ENCODE measurements at places on chromosomes 3 and 15. TPM values are rescaled to one million over a fixed set of nuclear protein-coding genes. Genes with fewer than 3 reads are reported as not detected.

Gene PDHB
- 122 TPM for total RNA-seq

Gene IL16
- total RNA-seq, result 3.3 TPM

Gene SAMD7
- total RNA-seq, result not detected

Gene NRG4
- 0.80 TPM for total RNA-seq

Gene HOMER2
- 11.8 TPM for total RNA-seq

Gene TGM5
- total RNA-seq, result not detected

Gene ITIH1
- 120 TPM for total RNA-seq

Gene HACD2
- 64.3 TPM for total RNA-seq

Gene CHRNA3
- total RNA-seq, result 2.3 TPM

Gene SUCNR1
- 0.80 TPM for total RNA-seq

Gene SCN5A
- total RNA-seq, result 1.3 TPM

Gene PLSCR5
- 0.60 TPM for total RNA-seq

Gene ZKSCAN7
- total RNA-seq, result 9.9 TPM

Gene CCR8
- not detected for total RNA-seq

DNA sequence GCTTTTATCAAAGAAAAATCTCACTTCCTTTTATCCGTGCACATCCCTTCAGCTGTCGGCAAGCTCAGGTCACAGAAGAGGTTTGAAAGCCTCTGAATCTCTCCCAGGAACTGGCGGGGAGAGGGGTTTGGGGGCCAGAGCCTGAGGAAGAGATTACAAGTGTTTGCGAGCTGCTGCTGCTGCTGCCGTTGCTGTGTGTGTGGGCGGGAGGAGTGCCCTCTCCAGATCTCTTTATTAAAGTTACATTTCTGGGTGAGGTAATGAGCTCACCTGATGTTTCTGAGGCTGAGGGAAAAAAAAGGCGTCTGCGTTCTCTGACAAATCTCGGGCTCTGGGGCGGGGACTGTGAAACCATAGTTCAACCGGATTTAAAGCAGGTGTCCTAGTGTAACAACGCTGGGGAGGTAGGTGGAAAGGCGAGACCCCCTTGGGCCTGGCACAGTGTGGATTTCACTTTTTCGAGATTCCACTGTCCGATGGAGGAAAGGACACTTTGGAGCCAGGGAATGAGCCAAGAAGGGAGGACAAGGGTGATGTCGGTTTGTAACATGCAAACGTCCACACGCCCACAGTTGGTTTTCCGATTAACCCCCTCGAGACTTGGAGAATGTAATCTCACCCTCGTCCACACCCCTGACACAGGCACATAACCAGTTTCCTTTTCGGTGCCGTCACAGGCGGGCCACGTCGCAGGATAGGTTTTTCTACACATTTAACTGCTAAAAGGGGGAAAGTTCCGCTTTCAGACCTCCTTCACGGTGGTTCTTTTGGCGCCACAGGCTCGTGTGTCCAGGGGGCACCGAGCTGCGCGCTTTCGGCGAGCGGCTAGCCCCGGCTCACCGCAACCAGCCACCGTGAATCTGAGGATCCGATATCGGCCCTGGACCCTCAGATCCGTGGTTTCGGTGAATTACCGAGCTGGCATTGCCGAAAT is 2.1 kb downstream of the ALCAM start:
- DNase-seq, result peak; percentile 87

DNA sequence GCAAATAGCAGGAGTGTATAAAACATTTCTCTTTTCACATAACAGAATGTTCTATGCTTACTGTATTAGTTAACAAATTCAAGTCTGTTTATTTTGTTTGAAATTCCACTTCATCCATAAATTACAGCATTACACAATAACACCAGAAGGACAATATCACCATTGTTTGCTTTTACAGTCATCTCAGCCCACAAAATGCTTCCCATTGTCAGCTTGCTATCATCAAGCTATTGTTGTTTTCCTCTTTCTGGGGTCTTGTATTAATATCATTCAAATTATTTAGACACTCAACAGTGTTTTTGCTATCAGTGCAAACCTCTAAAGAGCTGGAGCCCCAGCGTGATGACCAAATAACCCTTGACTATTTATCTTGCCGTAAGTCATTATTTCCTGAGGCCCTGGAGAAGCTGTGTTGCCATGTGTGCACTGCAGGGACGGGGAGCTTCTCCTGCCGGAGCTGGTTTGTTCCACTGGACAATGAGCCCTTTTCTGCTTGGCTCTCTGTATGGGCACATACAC is 1.1 kb downstream of the SAMMSON start:
- peak; percentile 11 for DNase-seq

GRCh38 chr3:111947231-111947630 is 31.6 kb upstream of the ABHD10 start:
- DNase-seq, result no peak

GRCh38 chr15:42157381-42157780 is 945 bp upstream of the PLA2G4F start:
- DNase-seq, result no peak

DNA sequence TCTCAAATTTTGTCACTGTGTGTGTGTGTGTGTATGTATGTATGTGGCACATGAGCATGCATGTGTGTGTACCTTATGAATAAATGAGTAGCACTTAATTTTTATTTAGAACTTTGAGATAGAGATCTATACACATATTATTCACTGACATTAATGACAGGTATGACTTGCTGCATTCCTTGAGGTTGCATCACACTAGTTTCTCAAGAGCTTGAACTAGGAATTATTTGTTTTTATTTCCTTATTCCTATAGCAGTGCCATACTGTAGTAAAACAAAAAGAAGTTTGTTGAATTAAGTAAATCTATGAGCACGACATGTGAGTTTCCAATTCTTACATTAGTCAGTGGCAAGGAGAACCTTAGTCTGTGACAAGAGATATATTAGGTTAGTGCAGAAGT is 943.9 kb downstream of the ROBO1 start:
- peak; percentile 25 for DNase-seq

DNA sequence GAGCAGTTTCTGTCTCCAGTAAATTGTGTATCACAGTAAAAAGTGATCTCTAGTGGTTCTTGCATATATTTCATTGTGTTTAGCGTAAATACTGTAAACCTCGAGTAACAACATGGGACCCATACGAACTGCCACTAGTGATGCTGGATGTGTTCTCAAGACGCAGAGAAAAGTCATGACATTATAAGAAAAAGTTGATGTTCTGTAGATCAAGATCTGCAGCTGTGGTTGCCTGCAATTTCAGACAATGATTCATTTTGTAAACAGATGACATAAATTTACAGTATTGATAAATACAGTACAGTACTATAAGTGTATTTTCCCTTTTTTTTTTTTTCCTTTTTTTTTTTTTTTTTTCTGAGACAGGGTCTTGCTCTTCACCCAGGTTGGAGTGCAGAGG is 100.1 kb downstream of the DPH6 start:
- DNase-seq, result no peak

GRCh38 chr3:172068977-172069376 is 29.6 kb downstream of the FNDC3B start:
- DNase-seq, result no peak

GRCh38 chr3:14538451-14539088 is 1.6 kb downstream of the GRIP2 start:
- no peak for DNase-seq

DNA sequence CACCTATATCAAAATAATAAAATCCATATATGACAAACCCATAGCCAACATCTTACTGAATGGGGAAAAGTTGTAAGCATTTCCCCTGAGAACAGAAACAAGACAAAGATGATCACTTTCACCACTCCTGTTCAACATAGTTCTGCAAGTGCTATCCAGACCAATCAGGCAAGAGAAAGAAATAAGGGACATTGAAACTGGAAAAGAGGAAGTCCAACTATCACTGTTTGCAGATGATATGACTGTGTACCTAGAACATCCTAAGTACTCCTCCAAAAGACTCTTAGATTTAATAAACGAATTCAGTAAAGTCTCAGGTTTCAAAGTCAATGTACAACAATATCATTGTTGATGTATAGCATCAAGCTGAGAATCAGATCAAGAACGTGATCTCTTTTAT is 35.6 kb upstream of the FGF7 start:
- DNase-seq, result no peak

GRCh38 chr3:153889905-153890334 is 231.3 kb upstream of the ARHGEF26 start:
- DNase-seq, result no peak

DNA sequence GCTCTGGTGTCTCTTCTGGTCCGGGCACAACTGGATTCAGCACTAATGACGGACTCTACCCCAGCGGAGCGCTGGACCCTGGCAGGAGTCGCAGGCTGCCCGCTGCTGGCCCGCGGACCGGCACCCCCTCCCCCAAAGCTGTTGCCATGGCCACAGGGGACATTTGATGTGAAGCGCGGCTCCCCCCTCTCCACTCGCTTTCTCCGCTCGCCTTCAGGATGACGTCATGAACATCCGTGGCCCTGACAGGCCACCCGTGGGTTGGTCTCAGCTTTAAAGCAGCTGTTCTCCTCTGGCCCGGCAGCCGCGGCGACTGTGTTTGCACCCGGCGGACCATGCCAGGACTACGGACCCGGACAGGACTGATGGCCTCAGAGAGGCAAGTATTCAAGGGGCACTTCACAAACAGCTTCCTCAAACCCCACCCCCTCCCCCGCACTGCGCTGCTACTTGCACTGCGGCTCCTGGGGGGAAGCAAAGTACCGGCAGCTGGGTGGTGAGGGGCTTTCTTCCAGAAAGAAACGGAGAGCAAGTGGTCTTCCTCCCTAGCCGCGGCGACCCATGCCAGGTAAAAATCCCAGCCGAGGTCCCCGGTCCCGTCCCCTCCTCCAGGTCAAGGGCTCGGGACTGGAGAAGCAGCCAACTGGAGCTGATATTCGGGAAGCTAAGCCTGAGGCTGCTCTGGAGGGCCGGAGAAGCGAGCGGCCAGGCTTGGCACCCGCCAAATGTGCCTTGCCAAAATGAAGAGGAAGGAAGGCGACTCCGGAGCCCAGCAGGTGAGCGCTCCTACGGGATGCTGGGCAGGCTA is 16.6 kb upstream of the AEN start:
- no peak for DNase-seq

GRCh38 chr3:21859124-21860081 is 108.4 kb upstream of the ZNF385D start:
- DNase-seq, result no peak

- DNase-seq, result peak; percentile 40
Measured at GRCh38 chr15:68431037-68431791, 749 bp downstream of the ITGA11 start.

GRCh38 chr3:39125841-39126500 is 18.5 kb downstream of the TTC21A start:
- DNase-seq, result no peak

DNA sequence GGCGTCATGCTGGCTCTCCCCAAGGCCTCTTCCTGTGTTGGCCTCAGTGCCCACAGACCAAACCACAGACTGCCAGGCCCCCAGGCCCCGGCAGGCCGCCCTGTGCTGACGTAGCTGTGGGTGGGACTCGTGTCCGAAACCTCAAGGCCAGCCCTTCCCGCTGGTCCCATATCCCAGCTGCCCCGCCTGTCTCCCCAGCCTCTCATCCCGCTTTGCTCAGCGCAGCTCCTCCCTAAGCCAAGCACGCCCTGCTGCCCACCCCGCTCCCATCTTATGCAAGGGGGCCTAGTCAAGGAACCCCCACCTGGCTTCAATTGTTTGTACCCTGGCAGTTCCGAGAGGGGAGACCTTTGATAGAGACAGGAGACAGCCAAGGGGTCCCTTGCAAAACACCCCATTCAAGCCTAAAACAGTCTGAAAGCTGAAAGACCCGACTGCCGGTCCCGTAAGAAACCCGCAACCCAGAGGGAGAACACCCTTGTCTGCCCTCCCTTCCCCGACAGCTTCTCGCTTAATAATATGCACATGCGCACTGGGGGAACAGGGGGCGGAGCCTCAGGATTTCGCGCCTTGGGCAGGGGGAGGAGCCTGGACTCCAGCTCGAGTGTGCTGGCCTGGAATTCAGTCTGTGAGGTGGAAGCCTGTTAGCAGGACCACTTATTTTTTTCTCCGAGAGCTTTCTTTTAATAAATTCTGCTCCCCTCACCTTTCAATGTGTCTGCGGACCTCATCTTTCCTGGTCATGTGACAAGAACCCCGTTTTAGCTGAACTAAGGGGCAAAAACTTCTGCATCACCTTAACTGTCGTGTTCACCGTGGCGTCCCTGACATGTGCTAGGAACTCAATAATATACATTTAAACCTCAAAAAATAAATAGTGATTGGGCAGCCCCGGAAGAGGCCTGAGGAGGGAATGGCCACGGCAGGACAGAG is 17.2 kb downstream of the TNFAIP8L3 start:
- peak; percentile 47 for DNase-seq

DNA sequence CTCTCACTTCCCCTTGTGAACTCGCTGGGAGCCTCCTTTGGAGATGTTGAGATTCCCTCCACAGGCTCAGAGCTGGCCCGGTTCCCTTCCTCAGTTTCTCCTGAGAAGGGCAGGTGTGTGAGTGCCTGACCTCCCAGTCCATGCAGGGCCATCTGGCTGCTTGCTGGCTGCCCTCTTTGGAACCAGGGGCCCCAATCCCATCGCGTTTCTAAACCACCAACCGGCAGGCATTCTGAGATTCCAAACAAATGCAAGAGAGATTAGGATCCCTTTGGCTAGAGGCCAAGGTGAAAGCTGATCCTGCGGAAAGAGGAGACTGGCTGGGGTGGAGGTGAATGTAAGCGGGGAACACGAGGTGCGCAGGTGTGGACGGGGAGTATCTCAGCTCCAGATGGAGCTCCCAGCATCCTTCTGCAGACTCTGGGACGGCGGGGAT is 2.9 kb upstream of the PRRT3 start:
- DNase-seq, result no peak

- DNase-seq, result no peak
Measured at GRCh38 chr15:68483165-68483564, 51.2 kb upstream of the ITGA11 start.

- DNase-seq, result no peak
Measured at GRCh38 chr15:93348711-93349545, 259.9 kb upstream of the RGMA start.
